ENCODE measurements at places on chromosomes 3 and 15.

- no peak for DNase-seq
Observed at GRCh38 chr3:56443372-56443771, 24.9 kb downstream of the ERC2 start.

- no peak for DNase-seq
Observed at GRCh38 chr3:193894121-193894863, 241.7 kb upstream of the HES1 start.

GRCh38 chr15:66580643-66581042 lies 14.8 kb upstream of the LCTL start:
- DNase-seq, result no peak

GRCh38 chr15:87492321-87492720 lies 764.2 kb downstream of the NTRK3 start:
- DNase-seq, result no peak

- no peak for DNase-seq
Observed at GRCh38 chr3:179098388-179099077, 26.9 kb upstream of the ZMAT3 start.

DNA sequence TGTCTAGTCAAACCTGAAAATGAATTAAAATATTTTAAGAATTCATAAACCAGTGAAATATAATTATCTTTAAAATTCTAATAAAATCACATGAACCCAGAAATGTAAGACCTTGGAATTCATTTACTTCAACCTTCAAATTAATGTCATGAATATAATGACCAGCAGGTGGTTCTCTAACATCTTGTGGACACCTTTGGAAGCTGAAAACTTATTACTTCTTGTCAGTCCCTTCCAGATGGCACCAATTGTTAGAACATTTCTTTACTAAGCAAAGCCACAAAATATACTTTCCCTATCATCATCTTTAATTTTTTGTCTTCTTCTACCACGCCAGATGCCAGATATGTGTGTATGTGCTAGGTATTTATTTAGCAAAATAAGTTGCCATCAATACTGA lies 240.0 kb downstream of the MBNL1 start:
- no peak for DNase-seq

DNA sequence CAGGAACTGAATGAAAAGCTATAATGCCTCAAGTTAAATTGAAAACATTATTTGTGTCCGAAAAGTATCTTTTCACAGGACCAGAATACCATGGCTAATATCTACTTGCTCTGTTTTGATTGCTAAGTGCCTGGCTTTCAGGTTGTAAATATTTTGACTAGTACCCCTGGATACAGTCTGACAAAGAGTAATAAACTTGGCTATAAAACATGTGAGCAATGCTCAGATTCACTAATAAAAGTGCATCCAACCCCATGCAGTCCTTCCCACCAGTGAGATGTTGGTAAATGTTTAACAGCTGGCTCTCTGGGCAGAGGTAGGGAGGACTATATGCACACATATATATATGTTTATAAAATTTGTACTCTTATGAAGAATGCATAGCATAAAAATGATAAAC lies 281.8 kb upstream of the TGFBR2 start:
- no peak for DNase-seq

GRCh38 chr3:178907081-178907480 lies 164.5 kb downstream of the ZMAT3 start:
- DNase-seq, result no peak

Measured in CD8-positive, alpha-beta T cell (primary cell).